ENCODE measurements at places on chromosomes 11 and 22.

GRCh38 chr11:64357904-64358535, 942 bp upstream of the RPS6KA4 start:
- DNase-seq = no peak

- DNase-seq = no peak
These were observed 493 bp upstream of the CYTH4 start for GRCh38 chr22:37281646-37282384.

GRCh38 chr11:1652771-1653540, 23.4 kb downstream of the KRTAP5-5 start:
- peak; percentile 34 for DNase-seq

DNA sequence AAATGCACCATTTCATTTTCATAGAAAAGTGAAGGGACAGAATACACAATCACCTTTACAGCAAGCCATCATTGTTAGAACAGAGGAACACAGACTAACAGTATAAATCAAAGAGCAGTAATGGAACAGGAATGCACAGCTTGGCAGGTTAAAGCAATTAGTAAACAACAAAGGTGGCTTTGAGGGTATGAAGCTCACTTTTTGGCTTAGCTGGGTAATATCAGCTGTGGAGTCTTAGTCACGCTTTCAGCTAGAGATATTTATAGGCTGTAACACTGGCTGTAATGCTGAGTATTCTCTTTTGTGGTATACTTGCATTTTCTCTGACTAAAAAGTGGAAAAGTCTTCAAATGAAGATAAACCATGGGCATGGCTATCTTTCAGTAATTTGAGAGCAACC, 1780.5 kb downstream of the LRRC4C start:
- DNase-seq = no peak

DNA sequence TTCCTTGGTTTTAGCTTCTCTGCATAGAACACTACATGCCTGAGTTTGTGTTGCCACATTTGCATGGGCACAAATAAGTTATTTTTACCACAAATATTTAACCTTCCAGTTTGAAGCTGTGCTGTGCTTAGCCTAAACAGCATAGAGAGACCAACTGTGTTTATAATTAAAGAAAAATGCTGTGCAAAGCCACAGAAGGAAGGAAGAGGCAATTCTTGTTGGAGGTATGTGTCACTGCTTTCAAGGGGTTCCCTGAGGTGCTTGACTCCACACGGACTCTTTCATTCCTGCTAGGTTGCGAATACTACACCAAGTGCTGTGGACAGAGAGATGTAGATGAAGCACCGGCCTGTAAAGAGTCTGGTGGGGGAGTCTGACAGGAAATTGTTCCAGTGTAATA, 47.6 kb upstream of the OLFML1 start:
- peak; percentile 89 for DNase-seq

DNA sequence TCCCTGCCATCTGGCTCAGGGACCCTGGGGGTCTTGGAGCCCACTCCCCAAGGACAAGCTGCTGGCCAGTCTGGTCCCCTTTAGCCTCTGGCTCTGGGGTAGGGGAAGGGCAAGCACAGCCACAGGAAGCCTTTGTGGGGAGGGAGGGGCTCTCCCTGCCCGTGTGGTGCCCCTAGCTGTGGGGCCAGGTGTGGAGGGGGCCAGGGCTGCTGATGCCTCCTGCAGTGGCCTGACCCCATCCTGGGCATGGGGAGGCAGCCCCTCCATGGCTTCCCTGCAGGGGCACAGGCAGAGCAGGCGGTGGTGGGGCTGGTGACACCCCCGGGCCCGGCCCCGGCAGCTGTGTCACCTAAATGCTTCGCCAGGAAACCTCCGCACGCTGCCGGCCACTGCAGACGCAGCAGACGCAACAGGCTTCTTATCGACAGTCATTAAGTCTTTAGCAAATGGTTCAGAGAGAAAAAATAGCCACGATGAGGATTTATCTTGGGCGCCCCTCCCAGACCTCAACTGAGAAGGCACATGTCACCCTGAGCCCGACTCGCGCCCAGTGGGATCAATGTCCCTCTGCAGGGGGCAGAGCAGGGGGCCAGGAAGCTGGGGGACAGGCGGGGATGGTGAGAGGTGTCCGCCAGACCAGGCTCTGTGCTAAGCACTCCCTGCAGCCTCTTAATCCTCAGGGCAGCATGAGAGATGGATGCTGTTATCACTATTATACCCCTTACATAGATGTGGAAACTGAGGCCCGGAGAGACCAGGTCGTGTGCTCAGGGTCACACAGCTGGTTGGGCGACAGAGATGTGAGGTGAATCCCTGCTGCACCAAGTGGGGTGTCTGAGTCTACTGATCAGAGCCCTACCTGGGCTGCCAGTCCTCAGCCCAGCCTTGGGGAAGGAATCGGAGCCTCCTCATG, 33.9 kb downstream of the FLRT1 start:
- no peak for DNase-seq

GRCh38 chr11:121024989-121025388, 1.1 kb downstream of the TBCEL start:
- peak; percentile 42 for DNase-seq

DNA sequence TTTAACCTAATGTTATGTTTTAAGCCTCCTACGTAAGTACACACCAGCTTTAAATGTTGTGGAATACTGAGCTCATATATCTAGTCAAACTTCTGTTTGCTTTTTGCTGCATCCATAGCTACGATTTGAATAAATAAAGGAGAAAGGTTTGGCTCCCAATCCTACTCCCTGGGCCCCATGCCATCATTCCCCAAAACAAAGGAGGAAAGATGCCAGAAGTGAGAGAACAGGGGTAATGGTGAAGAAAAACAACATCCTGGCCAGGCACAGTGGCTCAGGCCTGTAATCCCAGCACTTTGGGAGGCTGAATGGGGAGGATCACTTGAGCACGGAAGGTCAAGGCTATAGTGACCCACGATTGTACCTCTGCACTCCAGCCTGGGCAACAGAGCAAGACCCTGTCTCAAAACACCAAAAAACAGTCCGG, 26.5 kb downstream of the SCGB1A1 start:
- peak; percentile 86 for DNase-seq

DNA sequence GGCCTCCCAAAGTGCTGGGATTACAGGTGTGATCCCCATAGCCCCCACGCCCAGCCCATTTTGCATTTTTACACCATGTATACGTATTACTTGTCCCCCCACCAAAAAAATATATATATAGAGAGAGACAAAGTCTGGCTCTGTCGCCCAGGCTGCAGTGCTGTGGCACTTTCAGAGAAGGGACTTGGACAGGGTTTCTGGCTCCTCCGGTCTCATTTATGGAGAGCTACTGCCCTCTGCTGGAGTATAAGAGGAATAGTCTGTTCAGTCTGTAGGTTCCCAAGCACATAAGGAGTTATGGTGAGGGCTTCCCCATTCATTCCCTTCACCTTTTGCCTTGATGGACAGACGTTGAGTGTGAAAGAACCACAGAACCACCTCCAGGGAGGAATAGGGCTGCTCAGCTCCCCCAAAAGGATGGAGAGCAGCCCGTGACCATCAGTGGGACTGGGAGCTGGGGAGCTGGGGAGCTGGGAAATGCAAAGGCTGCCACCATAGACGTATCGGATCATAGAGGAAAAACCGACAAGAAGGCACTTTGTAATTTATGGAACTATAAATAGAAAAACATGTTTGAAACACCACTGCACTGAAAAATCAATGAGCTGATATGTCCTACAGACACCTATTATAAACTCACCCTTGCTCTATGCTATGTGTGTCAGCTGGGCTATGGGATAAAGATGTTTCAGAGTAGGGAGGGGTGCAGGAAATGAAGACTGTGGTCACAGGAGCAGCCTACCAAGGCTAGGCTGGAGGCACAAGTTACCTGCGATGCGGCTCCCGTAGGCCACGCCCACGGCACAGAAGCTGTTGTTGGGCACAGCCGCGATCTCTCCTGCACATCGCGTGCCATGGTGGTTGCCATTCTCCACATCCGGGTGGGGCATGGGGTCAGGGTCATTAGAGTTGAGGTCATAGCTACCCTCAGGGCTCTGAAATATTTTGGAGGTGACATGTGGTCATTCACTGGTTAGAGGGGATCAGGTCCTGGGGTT, 5.2 kb downstream of the PCSK7 start:
- DNase-seq = peak; percentile 78

- DNase-seq = peak; percentile 86
These were observed 74.0 kb downstream of the ADAMTS15 start for GRCh38 chr11:130522284-130522961.

- DNase-seq = no peak
These were observed 51.7 kb downstream of the TSPAN18 start for GRCh38 chr11:44778195-44779100.

GRCh38 chr11:102604875-102605274, 20.3 kb downstream of the MMP20 start:
- no peak for DNase-seq

DNA sequence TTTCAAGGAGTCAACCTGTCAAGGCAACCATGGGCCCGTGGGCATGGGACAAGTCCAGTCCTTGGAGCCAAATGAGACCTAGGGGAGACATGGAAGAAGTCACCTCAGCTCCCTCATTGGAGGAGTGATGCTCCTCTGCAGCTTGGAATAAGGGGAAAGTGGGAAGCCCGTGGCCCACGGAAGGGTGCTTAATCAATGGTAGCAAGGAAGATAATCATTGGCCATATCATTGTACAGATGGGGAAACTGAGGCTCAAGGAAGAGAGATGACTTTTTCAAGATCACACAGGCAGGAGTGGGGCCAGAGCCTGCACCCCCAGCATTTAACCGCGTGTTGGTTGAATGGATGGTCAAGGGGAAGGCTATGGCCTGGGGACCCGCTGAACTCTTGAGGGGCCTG, 133.0 kb downstream of the OSBP2 start:
- DNase-seq = no peak

- no peak for DNase-seq
These were observed at the start of gene ADAMTS8 for GRCh38 chr11:130428316-130429119. ADAMTS8 (minus strand) TSS chr11:130428609; CDS start chr11:130428286, 323 bp downstream.

GRCh38 chr11:8025816-8026215, 38.7 kb downstream of the EIF3F start:
- DNase-seq = peak; percentile 80

DNA sequence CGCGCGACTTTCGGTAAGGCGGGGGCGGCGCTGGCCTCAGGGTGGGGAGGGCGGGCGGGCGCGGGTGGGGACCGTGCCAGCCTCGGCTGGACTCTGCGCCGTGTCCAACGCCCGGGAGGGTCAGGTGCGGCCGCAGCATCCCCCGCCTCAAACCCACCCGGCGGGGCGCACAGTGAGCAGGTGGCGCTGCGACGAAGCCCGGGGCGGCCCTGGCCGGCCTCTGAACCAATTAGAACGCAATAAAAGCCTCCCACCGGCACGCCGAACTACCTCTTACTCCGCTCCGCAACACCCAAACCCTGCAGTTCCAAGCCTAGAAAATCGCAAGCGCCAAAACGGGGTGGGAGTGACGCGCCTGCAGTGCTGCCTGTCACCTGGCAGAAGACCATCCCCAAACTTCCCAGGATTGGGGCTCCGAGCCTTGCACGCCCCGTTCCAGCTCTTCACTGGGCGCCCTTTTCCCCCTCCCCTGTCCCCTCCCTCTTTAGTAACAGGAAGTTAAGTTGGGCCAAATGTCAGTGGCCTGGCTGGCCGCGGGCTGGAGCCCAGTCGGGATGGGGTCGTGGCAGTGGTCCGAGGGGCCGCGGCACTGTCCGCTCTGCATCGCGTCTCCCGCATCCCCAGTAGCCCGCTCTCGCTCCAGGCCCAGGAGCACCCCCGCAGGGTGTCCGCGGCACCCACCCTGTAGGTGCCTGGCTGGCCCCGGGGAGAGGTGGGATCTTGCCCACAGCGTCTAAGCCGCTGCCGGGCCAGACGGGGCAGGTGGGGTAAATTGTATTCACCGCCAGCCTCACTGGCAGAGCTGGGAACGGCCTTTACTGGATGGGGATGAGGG, 541 bp downstream of the MICAL2 start:
- DNase-seq = peak; percentile 28

DNA sequence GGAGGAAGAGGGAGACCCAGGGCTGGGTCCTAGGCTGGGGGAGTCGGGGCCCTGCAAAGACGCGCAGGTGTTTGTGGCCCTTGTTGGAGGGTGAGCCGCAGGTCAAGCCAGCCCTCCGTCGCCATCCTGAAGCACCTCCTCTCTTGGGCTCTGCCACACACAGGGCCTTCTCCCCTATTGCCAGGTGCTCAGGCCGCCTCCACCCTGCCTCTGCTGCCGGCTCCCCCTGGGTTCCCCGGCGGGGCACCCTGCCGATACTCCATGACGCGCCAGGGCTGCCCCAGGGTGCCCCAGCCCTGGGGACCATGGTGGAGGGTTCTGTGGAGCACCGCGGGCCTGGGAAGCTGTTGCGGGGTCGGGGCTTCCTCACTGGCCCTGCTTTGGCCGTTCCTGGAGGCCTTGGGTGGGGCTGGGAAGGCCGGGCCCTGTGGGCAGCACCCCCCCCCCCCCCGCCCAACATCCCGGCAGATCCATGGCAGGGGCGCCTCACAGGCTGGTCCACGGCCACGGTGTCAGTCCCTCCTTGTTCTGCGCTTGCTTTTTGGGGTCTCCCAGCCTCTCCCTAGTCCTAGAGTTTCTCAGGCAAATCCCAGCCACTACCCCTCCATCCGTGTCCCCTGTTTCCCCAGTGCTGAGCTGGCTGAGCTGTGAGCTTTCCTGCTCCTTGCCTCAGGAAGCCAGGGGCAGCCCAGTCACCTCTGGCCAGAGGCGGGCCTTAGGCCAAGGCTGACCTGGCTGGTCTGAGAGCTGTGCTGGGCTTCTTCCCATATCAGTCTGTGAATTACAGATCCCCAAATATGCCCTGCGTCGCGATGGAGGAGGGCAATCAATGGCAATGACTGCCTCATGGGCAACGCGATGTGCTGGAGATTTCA, 2.3 kb upstream of the ADORA2A start:
- no peak for DNase-seq

DNA sequence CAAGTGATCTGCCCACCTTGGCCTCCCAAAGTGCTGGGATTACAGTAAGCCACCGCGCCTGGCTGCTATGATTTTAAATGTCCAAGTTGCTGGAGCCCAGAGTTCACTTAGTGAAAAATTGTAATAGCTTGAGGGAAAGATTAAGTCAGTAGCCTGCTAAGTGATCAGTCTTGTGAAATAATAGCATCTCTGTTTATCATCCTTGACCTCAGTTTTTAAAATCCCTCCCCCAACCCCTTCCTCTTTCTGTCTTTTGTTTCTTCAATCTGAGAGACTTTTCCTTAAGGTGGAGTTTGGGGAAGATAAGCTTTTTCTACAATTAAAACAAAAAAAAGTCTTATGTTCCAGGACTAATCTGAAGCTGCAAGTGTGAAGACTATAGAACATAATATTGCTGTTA, 6.4 kb downstream of the HIPK3 start:
- DNase-seq = no peak

All from AG10803 (cell line).